Adipose tissue (tissue), 3 donors: ENCODE measurements at places on chromosomes 16 and 17. TPM values are rescaled to one million over a fixed set of nuclear protein-coding genes. Genes with fewer than 3 reads are reported as not detected.

The SCRN2 gene
- polyA plus RNA-seq: 37.9 TPM

The APOBR gene
- 1.5 TPM for polyA plus RNA-seq

The ITGA2B gene
- 0.35 TPM for polyA plus RNA-seq

The LRRC37A3 gene
- polyA plus RNA-seq: 1.3 TPM

The TP53TG3 gene
- polyA plus RNA-seq: not detected

The TMEM114 gene
- polyA plus RNA-seq: not detected

The SYCE1L gene
- 0.68 TPM for polyA plus RNA-seq

The FBXW10B gene
- 0.49 TPM for polyA plus RNA-seq

The SLC9A5 gene
- polyA plus RNA-seq: 0.82 TPM

The IGFBP4 gene
- polyA plus RNA-seq: 77.0 TPM

The NDRG4 gene
- polyA plus RNA-seq: 5.8 TPM
